ENCODE measurements at places on chromosomes 1 and 21.

- peak; percentile 46 for DNase-seq
These were observed 20.7 kb upstream of the MAPKAPK2 start for GRCh38 chr1:206663832-206664652.

DNA sequence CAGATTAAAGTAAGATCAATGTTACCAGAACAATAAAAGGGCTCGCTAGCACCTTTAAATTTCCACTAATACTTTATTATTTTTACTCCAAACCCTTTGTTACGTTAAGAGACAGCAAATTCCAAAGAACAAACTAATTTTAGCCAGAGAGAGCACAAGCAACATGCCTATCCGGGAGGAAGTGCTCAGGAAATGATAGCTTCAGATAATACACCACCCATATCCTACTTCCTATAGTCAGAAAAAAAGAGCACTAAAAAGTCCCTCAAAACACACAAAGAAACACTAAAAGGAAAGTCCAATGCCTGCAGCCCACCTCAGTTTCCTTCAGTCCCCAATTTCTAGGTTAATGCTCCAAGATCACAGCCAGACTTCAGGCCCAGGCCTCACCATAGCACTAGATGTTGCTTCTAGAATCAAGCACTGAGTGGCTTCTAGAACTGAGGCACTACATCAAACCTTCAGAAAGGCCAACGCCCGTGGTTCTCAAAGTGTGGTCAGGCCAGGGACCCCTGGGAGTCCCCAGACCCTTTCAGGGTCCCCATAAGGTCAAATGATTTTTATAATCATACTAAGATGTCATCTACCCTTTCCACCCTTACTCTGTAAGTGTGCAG lies 142.6 kb downstream of the PSMG1 start:
- DNase-seq = no peak

- DNase-seq = no peak
These were observed 95.1 kb downstream of the FASLG start for GRCh38 chr1:172753964-172754363.

- no peak for DNase-seq
These were observed 101.7 kb downstream of the RIPK4 start for GRCh38 chr21:41664881-41665765.

- DNase-seq = peak; percentile 55
These were observed 548 bp downstream of the KCNN3 start for GRCh38 chr1:154869351-154870114.

DNA sequence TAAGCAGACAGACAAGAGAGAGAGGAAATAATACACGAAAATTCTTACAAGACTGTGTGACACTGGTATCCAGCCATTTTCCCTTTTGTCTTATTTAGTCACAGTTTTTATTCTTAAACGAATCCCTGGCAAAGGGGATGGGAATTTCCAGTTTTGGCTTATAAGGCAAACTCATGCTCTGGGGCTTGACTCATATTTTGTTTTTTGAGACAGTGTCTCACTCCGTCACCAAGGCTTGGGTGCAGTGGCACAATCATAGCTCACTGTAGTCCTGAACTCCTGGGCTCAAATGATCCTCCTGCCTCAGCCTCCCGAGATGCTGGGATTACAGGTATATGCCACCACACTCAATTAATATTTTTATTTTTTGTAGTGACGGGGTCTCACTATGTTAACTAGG lies 31.9 kb downstream of the PTGER3 start:
- no peak for DNase-seq

DNA sequence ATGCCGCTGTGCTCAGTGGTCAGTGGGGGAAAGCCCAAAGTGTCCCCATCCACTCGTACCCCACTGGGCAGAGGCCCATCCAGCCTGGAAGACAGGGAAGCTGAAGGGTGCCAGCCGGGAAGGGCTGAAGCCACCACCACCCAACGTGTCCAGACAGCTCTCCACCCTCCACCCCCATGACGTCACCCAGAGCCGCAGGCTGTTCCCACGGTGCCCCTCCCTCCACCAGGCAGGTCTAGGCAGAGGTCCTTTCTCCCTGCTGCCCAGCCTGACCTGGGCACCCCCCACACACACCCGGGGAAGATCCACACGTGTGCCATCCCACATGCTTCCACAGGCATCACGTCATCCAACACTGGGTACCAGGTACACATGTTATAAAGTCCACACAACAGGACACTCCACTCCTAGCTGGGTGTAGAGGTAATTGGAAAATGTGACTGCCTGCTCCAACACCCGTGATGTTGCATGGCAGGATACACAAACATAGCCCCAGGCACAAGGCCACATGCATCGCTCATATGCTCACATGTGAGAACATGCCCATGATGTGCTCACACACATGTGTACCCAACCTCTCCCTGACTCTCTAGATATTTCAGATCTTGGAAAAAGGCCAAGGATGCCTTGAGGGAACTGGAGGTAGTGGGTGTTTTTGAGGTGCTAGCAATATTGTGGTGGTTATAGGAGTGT lies 5.1 kb upstream of the ARHGAP30 start:
- no peak for DNase-seq

DNA sequence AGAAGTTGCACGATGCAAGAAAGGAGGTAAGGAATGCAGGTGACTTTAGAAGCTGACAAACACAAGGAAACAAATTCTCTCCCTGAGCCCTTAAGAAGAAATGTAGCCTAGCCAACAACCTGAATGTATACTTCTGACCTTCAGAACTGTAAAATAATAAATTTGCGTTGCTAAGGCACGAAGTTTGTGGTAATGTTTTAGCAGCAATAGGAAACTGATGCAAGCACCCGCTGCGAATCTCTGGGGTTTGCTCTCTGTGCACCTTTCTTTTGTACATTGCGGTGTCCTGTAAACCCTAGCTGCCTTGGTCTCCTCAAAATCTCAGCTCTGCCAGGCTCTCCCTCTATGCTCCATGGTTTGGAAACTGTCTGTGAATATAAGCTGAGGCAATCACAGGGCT lies 15.1 kb downstream of the CD53 start:
- no peak for DNase-seq

DNA sequence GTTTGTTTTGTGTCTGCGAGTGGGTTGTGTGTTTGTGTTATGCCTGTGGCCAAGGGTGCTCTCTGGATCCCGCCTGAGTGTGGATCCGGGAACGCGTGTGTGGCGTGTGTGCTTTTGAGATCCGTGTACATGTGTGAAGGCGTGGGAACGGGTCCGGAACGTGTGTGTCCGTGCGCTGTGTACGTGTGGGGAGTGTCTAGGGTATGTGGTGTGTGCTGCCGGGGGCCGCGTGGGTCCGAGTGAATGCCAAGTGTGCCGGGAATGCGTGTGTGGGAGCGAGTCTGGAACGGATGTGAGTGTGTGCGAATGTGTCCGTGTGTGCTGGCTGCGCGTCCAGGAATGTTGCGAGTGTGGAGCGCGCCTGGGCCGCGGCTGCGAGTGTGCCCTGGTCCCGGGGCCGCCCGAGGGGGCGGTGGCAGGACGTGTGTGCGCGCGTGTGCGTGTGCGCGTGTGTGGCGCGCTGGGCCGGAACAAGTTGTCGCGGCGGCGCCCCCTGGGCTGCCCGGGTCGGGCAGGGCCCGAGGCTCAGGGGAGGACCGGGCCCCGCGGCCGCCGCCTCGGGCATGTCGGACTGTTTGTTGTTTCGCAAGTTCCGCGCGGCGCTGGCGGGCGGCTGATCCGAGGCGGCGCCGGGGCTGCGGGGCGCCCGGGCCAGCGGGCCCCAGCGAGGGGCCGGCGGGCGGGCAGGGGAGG lies 953 bp downstream of the PTPRU start:
- DNase-seq = no peak

GRCh38 chr1:63669151-63669961 lies 76.1 kb downstream of the PGM1 start:
- no peak for DNase-seq

DNA sequence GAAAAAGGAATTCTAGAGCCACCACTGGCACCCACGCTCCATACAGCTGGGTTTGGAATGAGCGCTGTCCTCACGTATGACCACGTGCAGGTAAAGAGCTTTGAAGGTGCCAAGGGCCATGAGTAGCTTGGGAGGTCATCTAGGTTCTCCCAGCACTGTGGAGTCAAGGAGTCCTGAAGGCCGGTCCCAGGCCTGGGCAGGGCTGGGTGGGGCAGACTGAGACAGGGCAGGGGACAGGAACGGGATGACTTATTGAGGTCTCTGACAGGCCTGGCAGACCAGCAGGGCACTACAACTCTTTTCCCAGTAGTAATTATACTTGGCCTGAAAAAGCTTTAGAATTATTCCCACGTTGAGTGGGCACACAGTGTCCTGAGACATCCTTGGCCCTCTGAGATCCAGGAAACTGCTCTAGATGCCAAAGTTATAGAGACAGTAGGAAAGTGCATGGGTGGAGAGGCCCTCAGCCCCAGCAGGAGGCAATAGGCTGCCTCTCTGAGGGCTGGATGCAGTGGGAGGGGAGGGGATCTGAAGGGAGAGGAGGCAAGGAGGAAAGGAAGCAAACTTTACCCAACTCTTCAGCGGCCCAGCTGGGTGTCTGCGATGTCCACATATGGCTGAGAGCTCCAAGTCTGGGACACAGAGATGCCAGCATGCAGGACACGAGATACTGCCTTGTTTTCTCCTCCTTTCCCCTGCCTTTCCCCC lies 1.8 kb upstream of the CDA start:
- no peak for DNase-seq

DNA sequence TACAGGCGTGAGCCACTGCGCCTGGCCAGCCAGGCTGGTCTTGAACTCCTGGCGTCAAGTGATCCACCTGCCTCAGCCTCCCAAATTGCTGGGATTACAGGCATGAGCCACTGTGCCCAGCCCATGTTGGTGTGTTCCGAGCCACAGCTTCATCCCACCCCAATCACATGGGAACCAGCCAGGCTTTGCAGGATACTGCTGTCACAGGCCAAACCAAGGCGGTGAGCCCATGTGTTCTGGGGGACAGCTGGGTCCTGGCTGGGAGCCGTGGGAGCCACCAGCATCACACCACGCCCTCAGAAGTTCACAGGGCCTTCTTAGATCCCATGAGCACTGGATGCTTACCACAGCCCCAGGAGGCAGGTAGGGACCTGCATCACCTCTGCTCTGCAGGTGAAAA lies 56.9 kb downstream of the DHRS3 start:
- DNase-seq = no peak

DNA sequence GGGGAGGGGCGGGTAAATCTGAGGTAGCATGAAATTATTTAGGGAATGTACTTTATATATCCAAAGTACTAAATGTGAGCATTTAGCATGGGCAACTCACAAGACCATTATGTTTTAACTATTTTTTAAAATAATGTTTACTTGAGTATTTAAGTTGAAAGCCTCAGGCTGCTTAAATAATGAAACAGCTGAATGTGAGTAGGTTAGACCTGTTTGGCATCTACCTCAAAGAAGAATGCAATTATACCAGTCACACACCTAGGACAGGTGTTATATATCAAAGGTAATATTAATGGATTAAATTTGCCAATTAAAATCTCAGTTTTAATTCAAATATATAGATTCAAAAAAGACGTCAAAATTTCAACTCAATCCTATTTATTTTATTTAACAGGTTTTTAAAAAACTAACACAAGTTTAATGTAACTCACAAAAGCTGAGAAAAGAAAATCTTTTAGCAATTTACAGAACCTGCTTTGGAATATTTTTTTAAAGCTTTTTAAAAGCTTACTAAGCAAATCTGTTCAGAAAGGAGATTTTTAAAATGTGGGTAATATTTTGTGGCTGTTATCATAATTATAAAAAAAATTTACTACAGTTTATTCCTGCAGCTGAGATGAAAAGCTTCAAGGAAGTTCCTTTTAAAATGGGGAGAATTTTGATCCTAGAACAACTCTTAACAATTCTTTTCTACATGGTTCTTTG lies 104.6 kb upstream of the LBR start:
- DNase-seq = no peak

DNA sequence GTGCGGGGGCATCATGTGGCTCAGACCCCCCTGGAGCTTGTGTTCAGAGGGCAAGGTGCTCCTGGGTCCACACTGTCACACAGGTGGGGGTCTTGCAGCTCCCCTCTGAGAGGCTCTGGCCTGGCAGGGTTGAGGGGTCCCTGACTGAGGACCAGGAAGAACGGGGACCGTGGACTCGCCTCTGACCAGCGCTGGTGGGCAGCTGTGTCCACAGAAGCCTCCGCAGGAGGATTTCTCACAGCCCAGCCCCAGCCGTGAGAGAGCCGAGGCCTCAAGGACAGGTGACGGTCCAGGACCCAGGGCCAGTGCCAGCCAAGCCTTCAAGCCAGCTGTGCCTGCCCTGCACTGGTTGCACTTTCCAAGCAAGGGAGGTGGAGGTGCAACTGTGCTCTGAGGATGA lies 63.5 kb upstream of the TTC34 start:
- no peak for DNase-seq

DNA sequence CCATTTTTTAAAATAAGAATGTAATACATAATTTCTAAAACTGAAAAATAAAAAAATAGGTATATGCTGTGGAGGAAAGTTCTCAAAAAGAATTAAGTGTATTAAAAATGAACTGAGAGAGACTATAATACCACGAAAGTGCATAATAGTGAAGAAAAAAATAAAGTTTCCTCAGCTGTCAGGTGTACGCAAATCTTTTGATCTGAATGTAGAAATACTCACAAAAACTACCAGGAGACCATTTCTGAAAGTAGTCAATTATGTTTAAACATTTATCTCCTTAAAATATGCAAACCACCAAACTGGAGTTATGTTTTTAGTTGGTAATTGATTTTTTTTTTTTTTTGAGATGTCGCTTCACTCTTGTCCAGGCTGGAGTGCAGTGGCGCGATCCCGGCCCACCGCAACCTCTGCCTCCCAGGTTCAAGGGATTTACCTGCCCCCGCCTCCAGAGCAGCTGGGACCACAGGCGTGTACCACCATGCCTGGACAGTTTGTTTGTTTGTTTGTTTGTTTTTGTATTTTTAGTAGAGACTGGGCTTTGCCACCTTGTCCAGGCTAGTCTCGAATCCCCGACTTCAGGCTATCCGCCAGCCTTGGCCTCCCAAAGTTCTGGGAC lies 1169.2 kb upstream of the B3GALT2 start:
- no peak for DNase-seq

DNA sequence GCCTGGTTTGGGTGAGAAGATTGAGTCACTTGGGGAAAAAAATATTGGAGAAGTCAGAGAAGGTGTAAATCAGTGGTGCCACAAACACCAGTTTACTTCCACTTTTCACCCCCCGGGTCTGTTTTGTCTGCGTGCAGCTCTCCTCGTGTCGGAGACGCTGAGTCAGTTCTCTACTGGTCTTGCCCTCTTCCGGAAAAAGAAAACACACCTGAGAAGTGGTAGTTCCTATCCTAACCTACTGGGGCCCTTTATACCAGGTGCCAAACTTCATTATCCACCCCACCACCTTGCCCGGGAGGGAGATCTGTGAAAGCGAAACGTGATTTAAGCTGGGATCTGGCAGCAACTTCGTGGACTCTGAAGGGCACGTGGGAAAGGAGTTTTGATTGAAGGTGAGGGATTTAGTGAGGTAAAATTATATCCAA lies 855 bp upstream of the IVNS1ABP start:
- peak; percentile 46 for DNase-seq

- DNase-seq = no peak
These were observed 166.4 kb downstream of the PSMG1 start for GRCh38 chr21:39016740-39017315.

All from NCI-H2029 treated with DMSO at 0.1 percent for 48 hours (cell line).